ENCODE measurements at places on chromosomes 12 and 14.

- no peak for DNase-seq
These were observed 113.6 kb upstream of the EEA1 start for GRCh38 chr12:93042684-93043083.

DNA sequence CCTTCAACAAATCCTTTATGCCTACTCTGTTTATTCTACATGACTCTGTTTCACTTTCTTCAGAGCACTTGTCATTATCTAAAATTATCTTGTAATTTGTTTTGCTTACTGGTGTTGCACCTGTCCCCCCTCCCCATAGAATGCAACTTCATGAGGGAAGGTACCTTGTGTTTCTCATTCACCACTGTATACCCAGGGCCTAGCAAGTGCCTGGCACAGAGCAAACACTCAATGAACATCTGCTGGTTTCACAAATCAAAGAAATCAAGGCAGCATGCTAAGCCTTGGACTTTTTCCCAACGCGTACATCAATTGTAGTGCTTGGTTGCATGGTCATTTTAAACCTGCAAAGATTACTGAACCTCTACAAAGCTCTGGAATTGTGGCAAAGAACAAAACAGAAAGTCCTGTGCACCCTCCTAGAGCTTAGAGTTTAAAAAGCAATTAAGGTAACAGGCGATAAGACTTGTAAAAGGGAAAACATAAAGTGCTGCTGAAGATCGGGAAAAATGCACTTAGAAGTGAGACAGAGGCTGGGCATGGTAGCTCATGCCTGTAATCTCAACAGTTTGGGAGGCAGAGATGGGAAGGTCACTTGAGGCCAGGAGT is 479.1 kb downstream of the MED13L start:
- no peak for DNase-seq

DNA sequence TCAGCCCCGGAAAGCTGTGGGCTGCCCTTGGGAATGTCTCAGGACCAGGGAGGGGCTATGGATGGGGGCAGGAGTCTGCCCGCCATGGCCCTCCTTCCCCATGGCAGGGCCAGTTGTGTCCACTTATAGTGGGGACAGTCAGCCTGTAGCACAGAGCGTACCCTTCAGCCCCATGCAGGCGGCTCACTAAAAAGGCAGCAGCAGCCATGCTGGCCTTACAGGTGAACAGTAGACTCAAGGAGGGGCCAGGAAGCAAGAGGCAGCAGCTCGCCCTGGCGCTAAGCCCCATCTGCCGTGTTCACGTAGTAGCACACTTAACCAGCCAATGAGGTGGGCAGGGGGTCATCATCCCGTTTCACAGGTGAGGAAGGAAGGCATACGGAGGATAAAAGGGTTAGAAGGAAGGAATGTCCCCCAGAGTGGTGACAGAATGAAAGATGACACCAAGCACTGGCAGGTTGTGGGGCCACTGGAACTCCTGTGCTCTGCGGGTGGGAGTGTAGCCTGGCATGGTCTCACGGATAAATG is 52.7 kb downstream of the FAM222A start:
- no peak for DNase-seq

- no peak for DNase-seq
These were observed 264.9 kb downstream of the NOVA1 start for GRCh38 chr14:26332966-26333365.

Data from CD14-positive monocyte (primary cell).